ENCODE measurements at places on chromosomes 13 and 19.

- DNase-seq = no peak
Measured at GRCh38 chr19:52398081-52398441, 412 bp downstream of the ZNF528 start.

GRCh38 chr19:33024398-33024797 lies 40.3 kb downstream of the RHPN2 start:
- no peak for DNase-seq

- no peak for DNase-seq
Measured at GRCh38 chr13:66714795-66715194, 515.3 kb downstream of the PCDH9 start.

DNA sequence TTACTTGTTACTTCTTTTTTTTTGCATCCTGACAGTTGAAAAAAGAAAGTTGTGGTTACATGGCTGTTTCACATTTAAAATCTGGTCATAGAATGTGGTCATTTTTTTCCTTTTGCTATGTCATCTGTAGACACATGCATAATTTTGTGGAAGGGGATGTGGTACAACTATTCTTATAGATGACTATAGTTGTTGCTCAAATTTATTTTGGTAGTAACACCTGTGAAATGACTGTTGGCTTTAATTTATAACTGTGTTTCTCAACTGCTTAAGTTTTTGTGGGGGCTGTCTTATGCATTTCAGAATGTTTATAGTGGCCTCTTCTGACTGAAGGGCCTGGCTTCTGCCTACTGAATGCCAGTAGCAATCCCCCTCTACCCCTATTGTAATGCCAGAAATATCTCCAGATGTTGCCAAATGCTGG lies 130.5 kb downstream of the PAN3 start:
- DNase-seq = no peak

- DNase-seq = no peak
Measured at GRCh38 chr19:41796901-41797300, 514 bp downstream of the CEACAM3 start.

DNA sequence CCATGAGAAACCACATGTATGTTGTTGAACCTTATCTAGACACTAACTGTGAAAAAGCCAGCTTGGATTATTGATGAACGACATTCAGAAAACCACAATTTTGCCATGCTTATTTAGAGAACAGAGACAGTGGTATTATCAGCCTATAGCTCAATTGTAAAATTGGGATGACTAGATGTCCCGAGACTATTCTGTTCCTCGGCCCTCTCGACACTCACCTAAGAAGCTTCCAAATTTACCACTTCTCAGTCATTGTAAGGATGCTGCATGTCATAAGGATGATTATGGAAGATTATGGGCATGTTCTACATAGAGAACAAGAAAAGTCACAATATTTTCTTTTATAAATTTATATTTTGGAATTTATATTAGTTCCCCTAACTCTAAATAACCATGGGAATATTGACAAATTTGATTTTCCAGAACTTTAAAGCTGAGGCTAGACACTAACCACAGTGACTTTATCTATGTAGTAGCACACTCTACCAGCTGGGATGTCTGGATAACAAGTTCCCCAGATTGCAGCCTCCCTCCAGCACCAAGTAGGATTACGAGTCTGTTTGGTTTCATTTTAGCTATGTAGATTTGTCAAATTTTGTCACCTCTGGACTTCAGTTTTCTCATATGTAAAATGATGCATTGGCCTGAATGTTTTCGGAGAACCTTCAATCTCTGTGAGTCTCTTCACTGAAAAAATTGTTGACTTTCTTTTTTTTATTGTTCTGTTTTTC lies 513.6 kb downstream of the IRS2 start:
- no peak for DNase-seq

DNA sequence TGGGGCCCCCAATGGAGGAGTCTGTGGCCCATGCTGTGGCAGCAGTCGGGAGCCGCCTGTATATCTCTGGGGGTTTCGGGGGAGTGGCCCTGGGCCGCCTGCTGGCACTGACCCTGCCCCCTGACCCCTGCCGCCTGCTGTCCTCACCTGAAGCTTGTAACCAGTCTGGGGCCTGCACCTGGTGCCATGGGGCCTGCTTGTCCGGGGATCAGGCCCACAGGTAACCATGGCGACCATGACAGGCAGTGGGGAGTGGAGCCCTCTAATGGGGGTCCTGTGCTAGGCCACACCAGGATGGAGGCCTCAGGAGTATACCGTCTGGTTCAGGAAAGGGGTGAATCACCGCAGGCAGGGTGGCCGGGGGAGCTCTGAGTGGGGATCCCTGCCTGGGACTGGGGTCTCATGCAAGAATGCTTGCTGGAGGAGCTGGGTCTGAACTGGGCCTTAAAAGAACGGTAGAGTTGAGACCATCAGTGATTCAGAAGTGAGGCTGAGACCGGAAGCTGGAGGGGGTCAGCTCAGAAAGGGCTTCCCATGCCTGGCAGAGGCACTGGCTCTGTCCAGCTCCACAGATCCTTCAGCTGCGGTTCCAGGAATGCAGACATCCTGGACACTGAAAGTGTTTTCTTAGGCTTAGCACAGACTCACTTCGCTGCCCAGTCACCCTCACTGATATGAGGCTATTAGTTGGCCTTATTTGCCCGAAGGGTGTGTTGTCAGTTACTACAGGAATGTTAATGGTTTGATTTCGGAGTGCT lies 29.1 kb downstream of the CNFN start:
- no peak for DNase-seq

DNA sequence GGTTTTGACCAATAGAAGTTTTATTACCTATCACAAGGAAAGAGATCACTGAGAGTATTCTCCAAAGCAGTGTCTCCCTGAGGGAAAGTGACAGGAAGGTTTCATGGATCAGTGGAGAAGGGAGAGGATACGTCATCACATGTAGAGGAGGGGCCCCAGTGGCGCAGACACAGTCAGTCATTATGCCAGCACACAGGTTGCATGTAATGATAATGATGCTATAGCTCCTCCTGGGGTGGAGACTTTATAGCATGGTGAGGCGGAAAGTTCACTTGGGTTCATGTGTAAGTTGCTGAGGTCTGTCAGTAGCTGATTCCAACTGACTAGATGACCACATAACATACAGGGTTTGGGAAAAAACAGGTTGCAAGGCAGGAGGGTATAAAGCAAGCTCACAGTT lies 88.8 kb downstream of the FNDC3A start:
- DNase-seq = no peak
